ENCODE measurements at places on chromosomes 7 and 10. TPM values are rescaled to one million over a fixed set of nuclear protein-coding genes. Genes with fewer than 3 reads are reported as not detected.

DNA sequence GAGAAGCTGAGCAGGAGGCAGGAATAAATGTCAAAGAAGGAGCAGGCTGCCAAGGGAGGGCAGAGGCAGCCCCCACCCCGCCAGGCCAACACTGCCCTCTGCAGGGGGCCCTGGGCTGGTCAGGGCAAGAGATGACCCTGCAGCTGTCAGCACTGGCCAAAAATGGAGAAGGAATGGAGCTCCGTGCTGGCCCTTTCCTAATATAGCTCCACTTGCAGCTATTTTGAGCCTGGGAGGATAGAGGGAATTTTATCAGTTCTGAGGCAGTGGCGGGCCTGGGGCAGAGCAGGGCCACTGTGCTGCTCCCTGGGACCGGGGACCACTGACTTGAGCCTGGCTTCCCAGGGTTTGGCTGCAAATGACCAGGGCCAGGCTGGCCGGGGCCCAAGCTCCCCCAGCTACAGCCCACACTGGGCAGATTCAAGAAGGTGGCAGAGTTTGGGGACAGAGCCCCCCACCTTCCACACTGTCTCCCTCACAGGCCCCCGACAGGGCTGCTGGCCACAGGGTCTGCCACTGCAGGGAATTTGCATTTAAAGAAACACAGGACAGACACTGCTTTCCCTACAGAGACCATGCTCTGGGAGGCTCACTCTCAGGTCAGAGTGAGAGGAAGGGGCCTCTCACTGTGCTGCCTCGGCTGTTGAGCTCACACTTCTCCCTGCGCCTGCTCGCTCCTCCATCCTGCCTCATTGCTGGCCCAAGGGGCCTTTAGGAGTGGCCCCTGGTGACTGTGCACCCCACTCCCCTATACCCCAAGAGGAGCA is 16.2 kb downstream of the LDB3 start:
- peak; percentile 24 for DNase-seq

SLC12A9 gene
- total RNA-seq = 6.2 TPM

DNA sequence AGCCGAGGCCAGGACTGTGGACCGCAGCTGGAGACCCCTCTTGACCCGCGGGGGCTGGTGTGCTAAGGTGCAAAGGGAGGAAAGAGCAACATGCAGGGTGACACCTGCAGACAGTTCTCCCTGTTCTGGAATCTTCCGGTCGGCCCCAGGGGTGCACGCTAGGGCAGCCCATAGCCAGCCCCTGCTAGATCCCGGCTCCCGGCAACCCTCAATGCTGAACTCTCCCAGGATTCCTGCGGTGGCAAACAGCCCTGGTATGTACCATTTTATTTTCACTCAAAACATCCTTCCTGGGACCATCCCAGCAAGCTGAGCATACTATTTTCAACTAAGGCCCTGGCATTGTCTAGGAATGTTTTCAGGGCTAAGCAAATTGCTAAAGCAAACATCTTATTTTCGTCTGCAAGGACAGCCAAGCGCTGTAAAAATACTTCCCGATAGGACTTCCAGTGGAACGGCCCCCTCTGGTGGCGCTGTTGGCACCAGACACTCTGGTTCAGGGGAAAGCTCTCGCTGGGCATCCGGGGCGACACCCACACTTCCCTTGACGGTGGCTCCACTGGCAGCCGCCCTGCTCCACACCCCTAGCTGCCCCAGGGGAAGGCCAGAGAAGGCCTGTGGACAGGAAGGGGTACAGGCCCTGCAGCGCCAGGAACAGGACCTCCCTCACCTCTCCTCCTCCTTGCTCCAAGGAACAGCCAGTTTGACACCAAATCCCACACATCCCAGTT is 99.4 kb downstream of the CTBP2 start:
- peak; percentile 15 for DNase-seq

- no peak for DNase-seq
Measured at GRCh38 chr7:108020585-108020984, 17.6 kb upstream of the LAMB1 start.

MSMB gene
- not detected for total RNA-seq

ABCB4 gene
- total RNA-seq = 4.6 TPM

DNA sequence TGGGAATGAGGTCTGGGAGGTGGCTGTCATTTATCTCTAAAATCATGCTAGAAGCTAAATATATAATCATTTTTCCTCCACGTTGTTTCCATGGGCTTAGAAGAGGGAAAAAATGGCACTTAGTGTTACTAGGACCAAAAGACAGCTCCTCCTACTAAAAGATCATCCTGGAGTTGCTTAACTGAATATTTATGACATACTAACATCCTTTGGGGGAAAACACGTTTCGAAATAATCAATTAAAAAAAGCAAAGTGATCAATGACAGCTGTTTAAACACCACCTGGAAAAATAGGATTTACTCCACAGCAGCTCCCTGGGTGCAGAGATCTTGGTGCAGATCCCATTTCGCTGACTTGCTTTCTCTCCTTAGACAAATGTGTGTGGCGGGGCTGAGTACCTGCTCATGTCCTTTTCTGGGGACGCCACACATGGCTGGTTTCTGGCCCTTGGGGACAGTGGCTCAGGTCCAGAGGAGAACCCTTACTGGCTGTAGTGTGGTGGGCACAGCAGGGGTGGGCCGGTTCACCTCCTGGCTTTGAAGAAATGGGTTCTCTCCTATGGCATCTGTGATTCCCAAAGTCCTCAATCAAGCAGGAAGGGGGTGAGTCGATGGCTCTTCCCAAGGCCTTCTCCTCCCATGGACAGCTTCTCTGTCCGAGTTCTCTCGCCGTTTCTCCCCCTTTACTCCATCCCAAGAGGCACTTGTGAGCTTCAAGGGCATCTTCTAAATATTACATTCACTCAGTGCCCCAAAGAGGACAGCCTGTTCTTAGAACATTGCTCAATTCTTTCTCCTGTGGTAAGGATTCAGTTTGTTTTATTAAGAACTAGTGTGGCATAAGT is 156.4 kb upstream of the KLF14 start:
- no peak for DNase-seq

ACTR3C gene
- total RNA-seq = 0.07 TPM

- DNase-seq = no peak
Measured at GRCh38 chr10:8048281-8049008, 6.0 kb upstream of the GATA3 start.

FOXP2 gene
- not detected for total RNA-seq
